ENCODE measurements at places on chromosomes 7 and 10.

- no peak for DNase-seq
These were observed 50.1 kb downstream of the PRLHR start for GRCh38 chr10:118545381-118545780.

- no peak for DNase-seq
These were observed 198.3 kb upstream of the CELF2 start for GRCh38 chr10:10819206-10819856.

DNA sequence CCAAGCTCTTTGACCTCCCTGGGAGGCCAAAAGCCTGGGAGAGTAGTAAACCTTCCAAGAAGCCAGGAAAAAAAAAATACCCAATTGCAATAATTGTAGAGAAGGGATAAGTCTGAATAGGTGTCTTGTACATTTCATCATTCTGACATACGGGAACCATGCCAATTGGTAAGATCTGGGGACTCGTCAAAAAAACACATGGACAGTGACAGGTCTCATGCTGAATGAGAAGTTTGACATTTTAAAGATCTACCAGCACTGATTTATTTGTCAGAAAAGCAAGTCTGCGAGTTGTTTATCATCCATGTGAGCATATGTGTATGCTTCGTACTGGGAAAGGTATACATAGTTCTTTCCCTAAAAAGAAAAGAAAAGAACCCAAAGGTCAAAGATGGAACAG, 4.1 kb upstream of the ITGA8 start:
- DNase-seq = no peak

DNA sequence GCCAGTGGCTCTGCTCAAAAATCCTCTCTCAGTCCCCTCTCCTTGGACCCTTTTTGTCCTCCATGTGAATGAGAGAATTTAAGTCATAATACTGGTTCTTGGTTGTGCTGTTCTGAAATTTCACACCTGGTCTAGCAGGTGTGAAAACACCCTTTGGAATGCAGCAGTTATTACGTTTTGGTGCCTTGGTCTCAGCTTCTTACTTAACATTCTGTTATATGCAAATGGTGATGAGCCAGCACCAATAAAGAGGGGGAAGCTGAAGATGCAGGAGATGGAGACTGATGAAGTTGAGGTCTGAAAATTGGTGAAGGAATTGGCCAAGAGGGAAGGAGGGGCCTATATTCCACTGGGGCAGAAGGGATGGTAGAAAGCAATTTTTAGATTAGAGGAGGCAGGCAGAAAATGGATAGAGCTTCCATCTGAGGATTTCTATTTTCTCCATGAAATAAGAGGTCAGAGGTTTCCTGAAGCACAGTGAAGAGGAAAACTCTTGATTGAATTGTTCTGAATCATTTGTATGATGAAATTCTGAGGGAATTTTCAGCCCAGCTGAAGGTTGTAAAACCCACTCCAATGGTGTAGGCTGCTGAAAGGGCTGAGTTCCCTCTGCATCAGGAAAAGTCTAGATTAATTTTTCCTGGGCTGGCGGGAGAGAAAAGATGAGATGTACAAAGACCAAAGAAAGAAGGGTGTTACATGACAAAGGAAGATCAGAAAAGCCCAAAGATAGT, 94.0 kb upstream of the FAM180A start:
- DNase-seq = no peak

- DNase-seq = no peak
These were observed at the start of gene IRF5 for GRCh38 chr7:128937647-128938543. Gene IRF5 (plus strand): TSS chr7:128937927. CDS start chr7:128942082, 4,155 bp downstream.

DNA sequence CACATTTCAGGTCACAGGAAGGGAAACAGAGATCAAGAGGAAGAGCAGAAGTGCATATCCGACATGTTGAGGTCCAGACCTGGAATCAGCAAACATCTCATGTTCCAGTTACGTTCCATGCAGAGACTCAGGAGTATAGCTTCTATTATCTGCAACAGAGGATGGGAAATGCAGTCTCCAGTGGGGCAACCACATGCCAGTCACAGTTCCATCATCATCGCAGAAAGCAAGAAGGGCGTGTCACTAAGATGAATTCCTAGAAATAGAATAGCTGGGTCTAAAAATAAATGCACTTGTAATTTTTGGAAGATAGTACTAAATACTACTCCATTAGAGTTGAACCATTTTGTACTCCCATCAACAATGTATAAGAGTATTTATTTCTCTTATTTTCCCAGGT, 133.2 kb upstream of the MDFIC start:
- DNase-seq = no peak

- DNase-seq = no peak
These were observed 19.7 kb downstream of the ADCY1 start for GRCh38 chr7:45593877-45594276.

DNA sequence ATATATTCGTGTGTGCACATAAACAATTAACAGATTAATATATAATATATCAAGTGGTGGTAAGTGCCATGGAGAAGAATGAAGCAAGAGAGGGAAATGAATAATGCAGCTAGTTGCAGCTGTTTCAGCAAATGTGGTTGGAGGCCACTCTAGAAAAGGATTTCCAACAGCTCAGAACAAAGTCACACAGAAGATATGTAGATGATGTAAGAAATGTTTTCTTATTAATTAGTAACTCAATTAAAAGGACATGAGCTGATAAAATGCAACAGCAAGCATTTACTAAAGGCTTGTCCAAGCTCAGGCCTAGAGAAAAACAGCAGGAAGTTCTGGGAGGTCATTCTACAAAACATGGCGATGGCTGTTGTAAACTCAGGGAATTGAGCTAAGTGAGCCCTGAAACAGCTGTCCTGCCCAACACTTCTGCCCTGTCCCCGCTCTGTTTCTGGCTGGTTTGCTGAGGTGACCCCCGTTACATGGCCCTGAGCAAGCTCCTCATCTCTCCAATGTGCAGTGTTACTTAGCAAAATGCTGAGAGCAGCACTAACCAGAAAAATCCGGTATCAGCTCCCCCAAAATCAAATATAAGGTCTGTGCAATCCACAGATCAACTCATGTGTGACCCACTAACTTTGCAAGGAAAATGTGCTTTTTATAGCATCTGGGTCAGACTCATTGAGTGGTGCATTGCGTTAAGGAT, 23.4 kb upstream of the C10orf67 start:
- DNase-seq = no peak

DNA sequence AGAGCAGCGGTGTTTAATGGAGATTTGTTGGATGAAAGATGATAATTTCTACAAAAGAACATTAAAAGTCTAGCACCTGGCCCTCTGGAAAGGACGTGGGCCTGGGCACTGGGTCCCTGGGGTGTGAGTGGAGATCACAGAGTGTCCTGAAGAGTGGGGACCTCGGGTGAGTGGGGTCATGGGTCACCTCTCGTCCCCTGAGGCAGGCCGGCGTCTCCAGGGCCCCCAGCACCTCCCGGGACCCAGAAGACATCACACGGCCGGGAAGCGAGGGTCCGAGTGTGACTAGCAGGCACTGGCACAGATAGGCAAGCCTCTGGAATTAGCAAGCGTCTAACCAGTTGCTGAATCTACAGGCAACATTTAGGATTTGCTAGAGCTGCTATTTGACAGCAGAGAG, 257.2 kb downstream of the MAD1L1 start:
- DNase-seq = no peak

GRCh38 chr7:93945756-93946535, 24.4 kb downstream of the GNG11 start:
- no peak for DNase-seq

- no peak for DNase-seq
These were observed 130.1 kb upstream of the MALRD1 start for GRCh38 chr10:18918532-18918931.

GRCh38 chr7:34845666-34846361, 187.8 kb downstream of the NPSR1 start:
- DNase-seq = no peak

GRCh38 chr7:47991270-47991669, 11.9 kb upstream of the HUS1 start:
- no peak for DNase-seq

- DNase-seq = no peak
These were observed 25.8 kb downstream of the OGDH start for GRCh38 chr7:44632196-44632595.

DNA sequence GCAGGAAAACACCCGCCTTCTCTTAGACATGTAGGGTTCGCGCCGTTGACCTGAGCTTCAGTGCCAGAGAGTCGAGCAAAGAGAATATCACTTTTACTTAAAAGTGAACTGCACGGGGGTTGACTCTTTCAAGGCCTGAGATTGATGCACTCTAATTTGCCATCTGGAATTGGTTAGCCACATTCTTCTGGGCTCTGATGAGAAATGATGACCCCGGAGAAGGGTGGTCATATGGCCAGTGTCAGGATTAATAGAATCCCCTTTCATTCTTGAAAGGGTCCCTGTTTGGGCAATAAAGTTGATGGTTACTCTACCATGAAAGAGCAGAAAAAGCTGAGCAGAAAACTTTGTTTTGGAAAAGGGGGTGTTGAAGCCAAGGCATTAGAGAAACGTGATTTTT, 31.2 kb downstream of the GRK5 start:
- no peak for DNase-seq

GRCh38 chr10:50392966-50393718, 141.8 kb upstream of the ASAH2 start:
- no peak for DNase-seq

DNA sequence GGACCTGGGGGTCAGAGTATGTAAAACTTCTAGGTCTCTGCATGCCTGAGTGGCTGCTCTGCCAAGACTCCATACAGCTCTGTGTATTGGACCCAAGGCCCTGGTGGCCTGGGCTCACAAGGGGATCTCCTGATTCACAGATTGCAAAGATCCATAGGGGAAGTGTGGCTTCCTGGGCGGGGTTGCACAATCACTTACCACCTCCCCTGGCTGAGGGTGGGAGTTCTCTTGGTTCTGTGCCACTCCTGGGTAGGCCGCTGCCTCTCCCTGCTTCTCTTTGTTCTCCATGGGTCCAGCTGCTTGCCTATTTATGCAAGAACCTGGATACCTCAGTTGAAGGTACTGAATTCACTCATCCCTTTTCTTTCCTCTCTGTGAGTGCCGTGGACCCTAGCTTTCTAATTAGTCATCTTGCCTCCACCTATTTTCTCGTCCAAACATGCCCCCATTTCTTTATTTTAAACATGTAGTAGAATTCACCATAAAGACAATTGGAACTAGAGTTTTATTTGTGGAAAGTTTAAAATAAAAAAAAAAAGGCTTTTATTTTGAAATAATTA, 18.5 kb upstream of the AGR3 start:
- no peak for DNase-seq

GRCh38 chr10:51047857-51048256, 26.4 kb upstream of the PRKG1 start:
- DNase-seq = no peak

GRCh38 chr7:38375453-38375852, 102.0 kb upstream of the TARP start:
- no peak for DNase-seq

DNA sequence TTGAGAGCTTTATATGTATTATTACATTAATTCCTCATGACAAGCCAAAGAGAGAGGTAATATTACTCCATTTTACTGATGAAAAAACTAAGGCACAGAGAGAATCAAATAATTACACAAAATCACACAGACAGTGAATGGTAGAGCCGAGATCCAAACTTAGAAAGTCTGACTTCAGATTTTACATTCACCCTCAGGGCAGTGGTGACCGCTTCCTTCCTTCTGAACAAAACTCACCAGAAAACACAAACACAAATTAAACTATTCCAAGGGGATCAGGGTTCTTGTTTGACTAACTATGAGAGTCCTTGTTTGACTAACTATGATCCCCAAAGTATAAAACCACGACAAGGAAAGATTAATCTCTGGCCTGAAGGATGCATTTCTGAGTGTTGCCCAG, 67.9 kb upstream of the PTN start:
- no peak for DNase-seq

- DNase-seq = no peak
These were observed 18.8 kb downstream of the CAMK2B start for GRCh38 chr7:44306606-44307005.

DNA sequence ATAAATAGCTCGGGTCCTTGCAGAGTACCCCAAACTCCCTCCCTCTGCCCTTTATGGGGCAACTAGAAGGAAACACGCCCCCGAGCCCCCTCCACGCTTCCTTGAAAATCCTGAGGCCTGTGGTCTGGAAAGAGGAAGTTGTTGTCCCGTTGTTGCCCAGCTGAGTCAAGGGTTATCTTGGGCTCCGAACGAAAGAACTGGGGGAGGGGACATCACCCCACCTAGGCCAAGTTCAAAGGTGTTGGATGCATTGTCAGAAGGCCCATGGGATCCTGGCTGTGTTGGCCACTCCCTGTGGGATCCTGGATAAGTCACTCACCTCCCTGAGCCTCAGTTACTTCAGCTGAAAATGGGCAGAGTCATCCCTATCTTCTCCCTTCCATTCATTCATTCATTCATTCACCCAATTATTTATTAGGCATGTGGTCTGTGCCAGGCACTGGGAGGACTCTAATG, at the start of gene CCL24:
Gene CCL24, minus strand, starts transcription at position 26 of the 456 bp plus-strand sequence. CDS start 91 bp downstream, outside the sequence.
- no peak for DNase-seq

GRCh38 chr7:96349572-96349971, 27.7 kb upstream of the SLC25A13 start:
- no peak for DNase-seq

GRCh38 chr10:55793024-55793423, 568.0 kb downstream of the ZWINT start:
- no peak for DNase-seq

DNA sequence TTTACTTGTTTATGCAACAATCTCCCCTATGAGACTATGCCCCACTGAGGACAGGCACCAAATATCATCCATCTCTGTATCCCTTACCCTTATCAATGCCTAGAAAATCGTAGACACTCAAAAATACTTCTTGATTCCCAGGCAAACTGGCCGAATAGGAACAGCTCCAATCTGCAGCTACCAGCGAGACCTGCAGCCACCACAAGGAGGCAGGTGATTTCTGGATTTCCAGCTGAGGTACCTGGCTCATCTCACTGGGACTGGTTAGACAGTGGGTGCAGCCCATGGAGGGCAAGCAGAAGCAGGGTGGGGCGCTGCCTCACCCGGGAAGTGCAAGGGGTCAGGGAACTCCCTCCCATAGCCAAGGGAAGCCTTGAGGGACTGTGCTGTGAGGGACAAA, 10.8 kb upstream of the PPP1R3C start:
- DNase-seq = no peak

DNA sequence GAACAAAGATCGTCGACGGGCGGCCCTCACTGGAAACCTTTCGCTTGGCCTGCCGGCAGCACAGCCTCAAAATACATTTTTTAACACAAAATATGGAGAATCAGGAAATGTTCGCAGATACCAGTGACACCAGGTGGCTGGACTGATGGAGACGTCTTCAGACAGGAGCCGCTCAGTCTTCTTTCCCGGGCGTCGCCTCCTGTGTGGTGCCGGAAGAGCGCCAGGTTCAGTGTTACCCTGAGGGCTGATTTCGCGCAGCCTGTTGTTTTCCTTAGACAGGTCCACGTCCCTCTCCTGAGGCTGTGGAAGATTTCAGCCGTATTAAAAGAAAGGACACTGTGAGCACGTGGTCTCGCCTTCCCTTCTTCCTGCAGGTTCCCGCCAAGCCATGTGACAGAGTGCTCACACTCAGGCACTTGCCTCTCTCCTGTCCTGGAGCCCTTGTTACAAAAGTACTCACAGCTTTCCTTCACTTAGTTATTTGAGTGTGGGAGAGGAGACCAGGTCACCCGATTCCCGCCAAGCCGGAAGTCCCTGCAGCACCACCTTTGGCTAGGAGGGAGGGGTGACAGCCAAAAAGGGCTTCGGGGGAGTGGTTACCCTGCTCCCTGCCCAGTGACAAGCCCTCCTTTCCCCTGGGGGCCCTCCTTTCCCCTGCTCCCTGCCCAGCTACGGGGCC, 21.7 kb upstream of the PWWP2B start:
- no peak for DNase-seq
